NCI-H1417 (cell line): ENCODE measurements at places on chromosomes 2 and 18.

- DNase-seq: peak; percentile 76
These were observed 132.8 kb upstream of the SATB2 start for GRCh38 chr2:199590321-199591203.

DNA sequence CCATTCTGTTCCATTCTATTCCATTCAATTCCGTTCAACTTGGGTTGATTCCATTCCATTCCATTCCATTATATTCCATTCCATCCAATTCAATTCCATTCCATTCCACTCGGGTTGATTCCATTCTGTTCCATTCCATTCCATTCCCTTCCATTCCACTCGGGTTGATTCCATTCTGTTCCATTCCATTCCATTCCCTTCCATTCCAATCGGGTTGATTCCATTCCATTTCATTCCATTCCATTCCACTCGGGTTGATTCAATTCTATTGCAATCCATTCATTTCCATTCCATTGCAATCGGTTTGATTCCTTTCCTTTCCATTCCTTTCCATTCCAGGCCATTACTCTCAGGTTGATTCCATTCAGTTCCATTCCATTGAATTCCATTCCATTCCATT lies 1138.4 kb downstream of the RPIA start:
- DNase-seq: no peak

DNA sequence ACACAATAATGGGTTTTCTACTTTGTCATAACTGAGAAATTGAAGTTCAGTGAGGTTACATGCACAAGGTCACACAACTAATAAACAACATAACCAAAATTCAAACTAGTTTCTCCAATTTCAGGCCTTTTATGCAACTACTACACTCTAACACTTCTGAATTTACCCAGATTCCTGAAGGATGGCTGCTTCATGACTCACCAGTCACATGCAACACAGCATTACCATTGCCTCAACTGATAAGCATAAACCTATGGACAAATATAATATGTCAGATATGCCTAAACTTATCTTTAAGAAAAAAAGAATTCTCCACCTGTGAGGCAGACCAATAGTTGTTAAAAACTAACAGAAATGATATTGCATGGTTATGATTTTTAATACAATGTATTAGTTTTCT lies 586.5 kb upstream of the SLC8A1 start:
- DNase-seq: no peak

- DNase-seq: peak; percentile 12
These were observed 15.5 kb upstream of the DUSP19 start for GRCh38 chr2:183063083-183063482.

- DNase-seq: no peak
These were observed 98.3 kb upstream of the HDAC4 start for GRCh38 chr2:239498981-239499634.

DNA sequence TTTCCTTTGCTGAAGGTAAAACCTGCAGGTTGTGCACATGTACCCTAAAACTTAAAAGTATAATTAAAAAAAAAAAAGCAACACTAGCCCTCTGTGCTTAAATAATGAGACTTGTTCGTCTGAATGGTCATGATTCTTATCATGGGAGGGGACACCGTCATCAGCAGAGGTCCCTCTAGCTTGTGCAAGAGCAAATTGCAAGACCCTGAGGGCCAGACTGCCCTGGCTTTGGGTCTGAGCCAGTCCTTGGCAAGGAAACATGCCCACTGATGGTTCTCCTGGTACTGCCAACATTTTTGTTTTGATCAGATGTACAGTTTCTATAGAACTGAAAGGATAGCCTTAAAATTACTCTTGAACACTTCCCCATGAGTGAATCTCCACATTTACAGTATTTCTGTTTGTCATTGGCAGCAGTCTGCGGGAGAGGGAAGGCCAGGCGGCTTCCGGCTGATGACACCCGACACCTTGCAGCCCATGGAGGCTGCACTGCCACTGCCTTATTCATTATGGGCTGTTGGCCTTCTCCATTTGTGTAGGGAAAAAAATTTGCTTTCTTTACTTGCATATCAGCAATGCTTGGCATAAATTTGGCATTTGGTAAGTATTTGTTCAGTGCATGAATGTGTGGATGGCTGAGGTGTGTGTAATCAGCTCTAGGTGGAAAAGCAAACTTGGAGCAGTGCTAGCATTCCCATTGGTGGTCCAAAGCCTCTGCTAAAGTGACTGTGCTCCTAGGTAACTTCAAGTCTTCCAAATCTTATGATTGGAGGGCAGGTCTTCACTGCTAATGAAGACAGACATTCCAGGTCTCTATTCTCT lies 161.6 kb upstream of the ALKAL2 start:
- DNase-seq: no peak

- no peak for DNase-seq
These were observed 212.7 kb upstream of the COPS8 start for GRCh38 chr2:236872981-236873380.

- DNase-seq: no peak
These were observed 250.1 kb downstream of the NDUFA10 start for GRCh38 chr2:239774933-239775622.

DNA sequence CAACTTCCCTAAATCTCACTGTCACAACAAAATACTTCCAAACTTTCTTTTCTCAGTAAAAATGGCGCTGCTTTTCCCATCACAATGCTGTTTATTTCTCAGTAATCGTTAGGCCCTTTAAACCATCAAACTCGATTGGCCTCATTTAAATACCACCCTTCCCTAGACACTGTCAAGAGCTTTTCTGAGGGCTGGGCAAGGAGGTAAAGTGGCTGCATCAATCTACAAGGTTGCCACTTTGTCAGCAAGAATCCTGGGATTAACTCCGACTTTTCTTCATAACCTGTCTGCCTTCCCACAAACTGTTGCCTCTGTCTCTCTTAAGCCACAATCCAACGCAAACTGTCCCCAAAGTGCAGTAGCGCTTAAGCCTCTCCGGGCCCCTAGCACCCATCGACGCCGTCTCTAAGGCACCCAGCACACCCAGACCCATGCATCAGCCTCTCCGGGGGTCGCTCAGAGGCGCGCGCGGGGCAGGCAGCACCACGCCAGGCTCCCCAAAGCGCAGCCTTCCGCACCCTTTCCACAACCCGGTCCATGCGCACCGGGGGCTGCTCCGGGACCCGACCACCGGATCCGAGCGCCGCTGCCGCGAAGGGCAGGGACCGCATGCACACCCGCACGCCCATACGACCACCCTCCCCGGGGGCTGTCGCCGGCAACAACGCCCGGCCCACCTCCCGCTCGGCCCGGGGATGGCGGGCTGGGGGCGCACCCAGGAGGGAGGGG lies 683 bp downstream of the MBOAT2 start:
- DNase-seq: peak; percentile 71

DNA sequence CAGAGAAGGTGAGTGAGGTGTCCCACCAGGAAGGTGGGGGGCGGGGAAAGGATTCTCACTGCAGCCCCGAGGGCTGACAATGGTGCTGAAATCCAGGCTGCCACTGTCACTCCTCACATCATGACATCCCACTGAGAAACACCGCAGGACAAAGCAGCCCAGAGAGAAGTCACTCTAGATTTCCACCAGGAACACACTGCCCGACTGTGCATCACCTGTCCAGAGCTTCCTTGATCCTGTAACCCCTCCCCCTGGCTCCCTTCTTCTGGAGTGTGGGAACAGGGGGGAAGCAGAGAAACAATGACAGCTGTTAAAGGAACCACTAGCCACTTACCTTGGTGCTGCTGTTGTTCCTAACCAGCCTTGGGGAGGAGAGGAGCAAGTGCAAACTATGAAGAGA lies 69.9 kb downstream of the MRO start:
- peak; percentile 63 for DNase-seq

GRCh38 chr18:79853303-79853992 lies 55.7 kb downstream of the KCNG2 start:
- DNase-seq: no peak

DNA sequence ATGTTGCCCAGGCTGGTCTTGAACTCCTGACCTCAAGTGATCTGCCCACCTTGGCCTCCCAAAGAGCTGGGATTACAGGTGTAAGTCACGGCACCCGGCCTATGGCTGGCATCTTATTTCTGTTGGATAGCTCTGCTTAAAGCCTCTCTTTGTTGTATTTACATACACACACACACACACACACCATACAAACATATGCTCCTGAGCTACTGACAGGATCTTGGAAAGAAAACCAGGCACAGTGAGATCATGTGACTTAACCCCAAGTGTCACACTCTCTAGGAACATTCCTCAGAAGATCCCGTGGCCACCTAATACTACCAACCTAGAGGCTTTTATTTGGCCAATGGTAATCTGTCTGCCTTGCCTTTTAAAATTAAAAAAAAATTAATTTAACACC lies 85.1 kb upstream of the HAAO start:
- DNase-seq: no peak

GRCh38 chr2:85861180-85861579 lies 27.6 kb downstream of the ST3GAL5 start:
- no peak for DNase-seq

DNA sequence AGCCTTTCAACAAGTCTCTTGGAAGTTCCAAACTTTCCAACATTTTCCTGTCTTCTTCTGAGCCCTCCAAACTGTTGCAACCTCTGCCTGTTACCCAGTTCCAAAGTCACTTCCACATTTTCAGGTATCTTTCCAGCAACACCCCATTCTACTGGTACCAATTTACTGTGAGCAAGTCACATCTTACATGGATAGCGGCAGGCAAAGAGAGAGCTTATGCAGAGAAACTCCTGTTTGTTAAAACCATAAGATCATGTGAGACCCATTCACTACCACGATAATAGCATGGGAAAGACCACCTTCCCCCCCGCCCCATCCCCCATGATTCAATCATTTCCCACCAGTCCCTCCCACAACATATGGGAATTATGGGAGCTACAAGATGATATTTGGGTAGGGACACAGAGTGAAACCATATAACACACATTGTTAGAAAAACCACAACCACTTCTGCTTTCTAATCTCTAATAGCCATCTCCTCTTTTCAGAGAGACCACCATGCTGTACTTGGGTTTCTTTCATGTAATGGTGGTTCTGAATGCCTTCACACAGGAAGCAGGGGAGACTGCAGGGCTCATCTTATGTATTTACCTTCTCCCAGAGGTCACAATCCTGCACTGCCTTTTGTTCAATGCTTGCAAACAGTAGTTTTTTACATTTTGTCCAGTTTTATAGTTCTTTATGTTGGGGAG lies 46.0 kb upstream of the CALCRL start:
- DNase-seq: no peak
